ENCODE measurements at places on chromosomes 3 and 15.

DNA sequence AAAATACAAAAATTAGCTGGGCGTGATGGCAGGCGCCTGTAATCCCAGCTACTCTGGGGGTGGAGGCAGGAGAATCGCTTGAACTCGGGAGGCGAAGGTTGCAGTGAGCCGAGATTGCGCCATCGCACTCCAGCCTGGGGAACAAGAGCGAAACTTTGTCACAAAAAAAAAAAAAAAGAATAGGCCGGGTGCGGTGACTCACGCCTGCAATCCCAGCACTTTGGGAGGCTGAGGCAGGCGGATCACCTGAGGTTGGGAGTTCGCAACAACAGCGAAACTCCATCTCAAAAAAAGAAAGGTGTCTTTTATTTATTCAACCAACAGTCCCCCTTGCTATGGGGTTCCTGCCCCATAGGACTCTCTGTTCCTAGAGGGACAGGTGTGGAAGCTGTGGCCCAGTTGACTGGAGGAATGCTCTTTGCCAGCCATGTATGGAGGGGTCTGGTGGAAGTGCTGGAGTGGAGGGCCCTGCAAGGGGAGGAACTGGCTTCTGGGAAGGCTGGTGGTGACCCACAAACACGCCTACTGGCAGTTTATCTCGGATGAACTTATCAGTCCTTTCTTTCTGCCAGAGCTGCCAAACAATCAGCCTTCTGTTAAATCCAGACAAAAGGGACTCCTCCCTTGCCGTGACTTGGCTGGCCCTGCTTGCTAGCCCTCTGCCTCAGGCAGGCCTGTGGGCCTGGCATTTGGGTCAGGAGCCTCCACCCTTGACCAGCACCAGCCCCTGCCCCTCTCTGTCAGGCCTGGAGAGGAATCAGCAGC lies 4.6 kb upstream of the DAG1 start:
- no peak for DNase-seq

- DNase-seq, result no peak
Observed at GRCh38 chr3:74263031-74263430, 351.4 kb downstream of the CNTN3 start.

DNA sequence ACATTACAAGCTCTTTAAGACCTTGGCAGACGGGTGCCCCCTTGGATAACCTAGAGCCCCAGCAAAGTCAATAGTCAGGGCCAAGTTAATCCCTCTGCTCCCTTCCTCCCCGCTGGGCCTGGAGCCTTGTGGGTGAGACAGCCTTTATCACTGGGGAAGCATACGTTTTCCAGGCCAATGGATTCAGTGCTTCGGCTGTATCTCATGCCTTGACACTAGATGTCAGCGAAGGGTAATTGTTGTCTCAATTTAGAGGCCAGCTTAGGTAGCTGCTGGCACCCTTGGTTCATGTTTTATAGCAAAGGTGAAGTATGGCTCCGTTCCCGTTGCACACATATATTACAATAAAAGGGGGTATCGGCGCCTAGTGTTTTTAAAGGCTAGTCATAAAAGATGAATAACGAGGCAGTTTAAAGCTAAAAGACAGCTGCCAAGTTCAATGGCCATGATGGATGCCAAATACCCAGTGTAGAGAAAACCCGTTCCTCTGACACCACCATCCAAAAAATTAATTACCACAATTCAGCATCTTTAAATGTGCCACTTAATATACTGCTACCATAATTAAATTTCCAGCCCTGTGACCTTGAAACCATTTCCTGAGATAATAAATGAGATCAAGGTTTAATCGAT lies 52.3 kb upstream of the BNIP2 start:
- no peak for DNase-seq

DNA sequence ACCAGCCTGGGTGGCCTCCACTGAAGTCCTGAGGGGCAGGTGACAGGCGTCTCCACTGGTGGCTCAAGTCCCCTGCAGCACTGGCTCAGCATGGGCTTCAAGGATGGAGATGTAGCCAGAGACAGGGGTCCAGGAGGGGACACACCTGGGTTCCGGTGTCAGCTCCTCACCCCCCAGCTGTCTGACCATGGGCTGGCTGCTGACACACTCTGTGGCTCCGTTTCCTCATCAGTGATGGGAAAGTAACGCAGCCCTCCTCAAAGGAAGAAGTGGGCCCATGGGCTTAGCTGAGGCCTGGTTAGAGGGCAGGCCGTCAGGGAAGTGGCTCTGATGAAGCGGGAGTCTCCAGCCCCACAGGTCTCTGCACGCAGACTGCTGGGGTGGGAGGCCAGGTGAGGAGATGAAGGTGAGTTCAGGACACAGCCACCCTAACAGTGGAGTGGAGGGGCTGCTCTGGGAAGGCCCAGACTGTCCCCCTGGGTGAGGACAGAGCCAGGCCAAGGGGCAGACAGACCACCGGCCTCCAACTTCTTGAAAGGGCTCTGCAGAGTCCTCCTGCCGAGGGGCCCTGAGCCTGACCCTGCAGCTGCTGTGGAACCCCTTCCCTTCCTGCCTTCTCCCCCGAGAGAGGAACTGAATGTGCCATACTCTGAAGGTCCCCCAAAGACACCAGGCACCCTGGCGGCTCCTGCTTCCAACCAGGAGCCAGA lies 24.0 kb downstream of the PSTPIP1 start:
- no peak for DNase-seq

DNA sequence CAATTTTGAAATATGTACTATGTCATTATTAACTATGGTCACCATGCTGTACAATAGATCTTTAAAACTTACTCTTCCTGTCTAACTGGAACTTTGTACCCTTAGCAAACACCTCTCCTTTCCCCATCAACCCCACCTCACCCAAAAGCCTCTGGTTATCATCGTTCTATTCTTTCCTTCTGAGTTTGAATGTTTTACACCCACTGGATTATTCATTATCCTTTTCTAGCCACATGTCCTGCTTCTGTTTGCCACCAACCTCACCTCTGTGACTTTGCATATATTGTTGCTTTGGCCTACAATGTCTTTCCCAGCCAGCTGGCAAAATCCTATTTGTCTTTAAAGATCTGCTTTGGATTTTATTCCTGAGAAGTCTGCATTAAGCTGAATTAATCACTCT lies 102.6 kb upstream of the TSPAN3 start:
- DNase-seq, result no peak

- no peak for DNase-seq
Observed at GRCh38 chr15:57334257-57334656, 42.0 kb upstream of the CGNL1 start.

GRCh38 chr3:187995667-187996066 lies 158.3 kb upstream of the LPP start:
- DNase-seq, result no peak

- DNase-seq, result no peak
Observed at GRCh38 chr15:78932258-78932808, 12.5 kb downstream of the CTSH start.

GRCh38 chr3:49844464-49845183 lies 11.7 kb downstream of the TRAIP start:
- no peak for DNase-seq

DNA sequence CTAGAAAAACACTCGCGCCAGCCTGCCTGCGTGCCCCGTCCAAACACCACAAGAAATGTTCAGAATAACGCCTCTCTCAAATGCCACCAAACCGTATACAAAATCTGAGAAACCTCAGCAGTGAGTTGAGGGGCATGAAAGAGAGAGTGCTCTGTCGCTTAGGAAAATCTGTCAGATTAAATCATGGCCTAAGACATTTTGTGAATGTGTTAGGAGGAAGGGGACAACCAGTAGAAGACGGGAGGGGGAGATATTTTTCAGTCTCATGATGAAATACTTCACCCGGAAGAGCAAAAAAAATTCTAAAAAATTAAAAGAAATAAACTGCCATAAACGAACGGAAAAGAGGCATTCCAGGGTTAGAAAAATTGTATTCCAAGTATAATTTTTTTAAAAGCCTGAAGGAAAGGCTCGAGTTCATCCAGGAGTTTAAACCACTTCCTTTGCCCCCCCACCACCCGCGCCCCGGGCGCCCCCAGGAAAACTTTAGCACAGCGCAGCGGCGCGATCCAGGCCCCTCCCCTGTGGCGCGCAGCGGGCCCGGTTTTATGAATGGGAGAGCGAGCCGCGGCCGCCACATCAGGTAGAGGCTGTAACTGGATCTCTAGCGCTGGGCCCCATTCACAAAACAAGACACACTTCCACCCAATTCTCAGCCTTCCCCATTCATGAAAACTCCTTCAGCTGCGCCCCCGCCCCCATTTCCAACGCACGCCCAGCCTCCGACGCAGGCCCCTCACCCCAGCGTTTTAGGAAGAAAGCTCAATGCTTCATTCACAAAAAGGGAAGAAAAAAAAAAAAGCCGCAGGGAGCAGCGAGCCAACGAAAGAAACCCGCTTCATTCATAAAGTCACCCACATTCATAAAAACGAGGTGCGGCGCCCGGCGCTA lies 1.4 kb downstream of the ETV5 start:
- DNase-seq, result no peak

DNA sequence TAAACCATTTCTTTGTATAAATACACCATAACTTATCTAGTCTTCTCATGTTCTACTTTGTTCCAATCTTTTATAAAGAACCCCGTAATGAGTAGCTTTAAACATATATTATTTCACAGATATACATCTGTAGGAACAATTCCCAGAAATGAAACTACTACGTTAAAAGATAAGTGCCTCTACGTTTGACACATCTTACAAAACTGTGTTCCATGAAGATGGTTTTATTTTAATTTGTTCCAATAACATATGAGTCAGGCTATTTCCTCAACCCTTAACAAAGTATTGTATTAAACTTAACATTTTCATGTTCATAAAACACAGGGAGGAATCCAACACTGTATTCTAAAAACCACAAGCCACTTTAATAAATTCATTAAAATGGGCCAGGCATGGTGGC lies 52.9 kb downstream of the TRPM7 start:
- peak; percentile 12 for DNase-seq

GRCh38 chr15:60511351-60512031 lies 32.5 kb upstream of the ICE2 start:
- no peak for DNase-seq

- DNase-seq, result no peak
Observed at GRCh38 chr3:40975711-40976121, 223.6 kb upstream of the CTNNB1 start.

DNA sequence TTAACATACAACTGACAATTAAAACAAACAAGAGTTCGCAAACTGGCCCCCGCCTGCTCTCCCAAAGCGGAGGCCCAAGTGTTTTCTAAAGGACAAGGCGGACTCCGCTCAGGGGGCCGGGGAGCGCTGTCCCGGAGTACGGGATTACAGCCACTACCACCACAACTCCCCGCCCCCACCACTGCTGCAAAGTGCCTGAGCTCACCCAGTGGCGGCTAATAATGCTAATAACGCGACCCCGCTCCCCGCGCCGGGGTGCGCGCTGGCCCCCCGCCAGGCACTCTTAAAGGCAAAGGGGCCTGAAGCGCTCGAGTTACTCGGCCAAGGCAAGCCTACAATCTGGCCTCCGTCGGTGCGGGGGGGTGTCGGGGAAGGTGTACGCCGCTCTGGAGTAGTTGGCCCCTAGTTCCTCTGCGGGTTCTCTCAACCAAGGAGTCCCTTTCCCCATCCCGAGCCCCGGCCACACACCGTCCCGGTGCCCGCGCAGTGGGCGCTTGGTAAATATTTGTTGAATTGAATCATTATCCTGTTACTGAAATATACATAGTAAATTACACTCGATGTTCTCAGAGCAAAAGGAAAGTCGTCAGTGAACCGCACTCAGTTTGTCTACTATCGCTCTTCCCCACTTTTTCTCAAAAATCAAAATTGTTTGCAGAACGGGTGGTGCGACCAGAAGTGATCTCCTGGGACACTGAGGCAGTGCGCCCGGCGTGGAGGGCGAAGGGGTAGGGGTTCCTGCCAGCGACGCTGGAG lies 827 bp downstream of the WNT5A start:
- no peak for DNase-seq

DNA sequence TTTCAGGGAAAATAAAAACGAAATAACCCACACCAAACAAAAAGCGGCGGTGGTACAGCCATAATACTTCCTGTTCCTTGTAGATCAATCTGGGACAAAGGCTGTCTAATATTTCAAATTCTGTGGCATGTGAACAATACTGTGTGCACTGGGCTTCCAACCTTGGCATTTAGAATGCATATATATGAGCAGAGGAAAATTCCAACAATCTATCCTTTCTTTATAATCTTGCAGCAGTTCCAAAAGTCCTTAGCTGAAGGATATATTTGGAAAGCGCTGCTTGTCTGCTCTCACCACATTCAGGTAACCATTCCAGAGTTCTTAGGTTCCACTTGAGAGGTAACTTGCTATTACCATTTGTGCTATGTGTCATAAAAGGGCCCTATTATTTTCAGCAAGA lies 231.8 kb downstream of the RBMS3 start:
- no peak for DNase-seq

DNA sequence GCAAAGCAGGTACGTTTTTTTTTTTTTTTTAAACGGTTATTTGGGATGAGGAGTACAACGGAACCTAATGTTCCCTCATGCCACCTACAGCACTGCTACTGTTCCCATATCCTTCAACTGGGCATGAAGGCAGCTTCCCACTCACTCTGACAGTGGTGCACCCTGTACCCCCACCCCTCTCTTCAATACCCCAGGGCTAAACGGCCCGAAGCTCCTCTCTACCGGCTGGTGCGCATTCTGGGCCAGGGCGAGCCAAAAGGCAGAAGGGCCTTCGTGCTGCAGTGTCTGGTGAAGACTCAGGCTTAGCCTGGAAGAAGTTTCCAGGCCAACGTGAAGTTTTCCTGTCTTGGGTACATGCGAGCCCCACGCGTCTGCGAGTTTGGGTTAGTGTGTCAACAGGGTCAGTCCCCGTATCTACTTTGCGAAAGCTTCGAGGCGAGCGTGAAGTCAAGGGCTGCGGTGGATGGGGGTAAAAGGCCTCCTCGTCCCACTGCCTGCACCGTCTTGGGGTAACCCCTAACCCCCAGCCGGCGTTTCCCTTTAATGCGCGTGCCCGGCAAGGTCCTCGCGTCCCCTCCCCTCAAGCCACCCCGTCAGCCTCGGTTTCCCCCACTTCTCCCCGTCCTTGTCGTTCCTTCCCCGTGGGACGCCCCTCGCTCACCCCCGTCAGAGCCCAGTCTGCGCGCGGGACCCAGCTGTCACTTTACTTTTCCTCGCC lies 765 bp upstream of the UBE2E2 start:
- DNase-seq, result no peak

DNA sequence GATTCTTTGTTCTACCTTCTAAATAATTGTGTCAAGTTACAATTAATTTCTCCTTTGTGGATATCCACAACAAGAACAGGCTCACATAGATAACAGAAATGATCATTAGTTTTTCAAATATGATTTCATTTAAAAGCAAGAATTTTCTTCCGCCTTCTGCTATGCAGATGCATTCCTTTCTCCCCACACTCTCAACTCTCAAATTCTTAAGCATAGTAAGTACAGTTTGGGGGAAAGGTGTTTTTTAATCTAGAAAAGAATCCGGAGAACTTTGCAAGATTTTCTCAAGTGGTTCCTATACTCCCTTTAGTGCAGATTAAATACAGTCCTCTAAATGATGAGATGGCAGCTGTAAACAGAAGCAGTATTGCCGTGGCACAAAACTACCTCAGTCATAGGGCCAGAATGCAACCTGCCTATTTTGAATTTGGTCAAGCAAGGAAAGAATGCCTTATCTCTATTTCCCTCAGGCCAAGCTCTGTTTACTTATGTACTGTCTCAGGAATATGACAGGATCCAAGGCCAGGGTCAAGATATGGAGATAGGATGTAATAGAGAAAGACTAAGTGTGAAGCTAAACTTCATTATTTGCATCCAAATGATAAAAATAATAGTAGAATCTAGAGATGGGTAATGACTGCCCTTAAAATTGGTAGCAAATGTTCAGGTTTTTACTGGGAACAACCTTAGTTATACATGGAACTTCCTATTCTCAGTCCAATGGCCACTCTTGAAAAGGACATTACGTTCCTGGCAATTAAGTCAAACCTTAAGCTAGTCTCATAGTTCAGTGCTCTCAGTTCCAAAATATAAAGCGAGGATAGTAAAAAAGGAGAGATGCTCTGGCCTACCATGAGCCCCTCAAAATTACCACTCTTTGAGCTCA lies 77.3 kb upstream of the PHLDB2 start:
- DNase-seq, result no peak
